Activated naive CD8-positive, alpha-beta T cell treated with anti-CD3 and anti-CD28 coated beads, Interleukin-2, amount 50 U/mL, for 24 hours (primary cell): ENCODE measurements at places on chromosomes 4 and X.

- peak; percentile 14 for DNase-seq
These were observed 615 bp downstream of the NEXMIF start for GRCh38 chrX:74924449-74925224.

DNA sequence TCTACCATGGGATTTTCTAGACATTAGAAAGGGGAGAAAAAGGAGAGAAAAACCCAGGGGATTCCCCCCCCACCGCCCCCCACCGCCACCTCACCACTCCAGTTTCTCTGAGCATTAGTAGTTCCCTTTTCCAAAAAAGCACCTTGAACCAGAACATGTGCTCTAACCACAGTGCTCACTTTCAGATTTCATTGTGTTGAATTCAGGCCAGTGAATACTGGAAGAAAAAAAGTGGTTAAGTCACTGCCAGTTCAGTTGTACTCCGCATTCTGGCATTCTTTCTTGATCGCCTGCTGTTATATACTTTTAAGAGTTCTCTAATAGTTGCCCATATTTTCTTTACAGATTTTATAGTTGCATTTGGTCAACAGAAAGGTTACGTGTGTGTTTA lies 40.9 kb downstream of the JADE3 start:
- no peak for DNase-seq

GRCh38 chr4:6492861-6493657 lies 20.6 kb upstream of the PPP2R2C start:
- DNase-seq, result no peak

DNA sequence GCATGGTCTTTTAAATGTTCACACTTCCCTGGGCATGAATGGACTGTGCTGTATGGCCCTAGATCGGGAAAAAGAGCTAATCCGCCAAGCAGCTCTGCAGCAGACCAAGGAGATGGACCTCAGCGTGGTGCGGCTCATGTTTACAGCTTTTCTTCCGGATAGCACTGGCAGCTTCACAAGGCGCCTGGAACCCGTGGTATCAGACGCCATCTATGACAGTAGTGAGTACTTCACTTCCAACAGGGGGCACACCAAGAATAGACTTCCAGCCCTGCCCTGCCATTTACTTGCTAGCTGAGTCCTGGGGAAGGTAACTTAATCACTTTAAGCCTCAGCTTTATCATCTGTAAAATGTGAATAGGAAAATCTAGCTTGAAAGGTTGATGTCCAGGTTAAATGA lies 77.7 kb downstream of the NFKB1 start:
- no peak for DNase-seq

GRCh38 chrX:15465896-15466651 lies 27.1 kb downstream of the PIR start:
- DNase-seq, result peak; percentile 2

- DNase-seq, result no peak
These were observed 25.1 kb upstream of the HS6ST2 start for GRCh38 chrX:132983496-132983895.

- no peak for DNase-seq
These were observed 200.6 kb downstream of the MAPK10 start for GRCh38 chr4:86159216-86159615.

GRCh38 chr4:98275145-98275544 lies 14.0 kb downstream of the RAP1GDS1 start:
- no peak for DNase-seq

- DNase-seq, result no peak
These were observed 18.5 kb upstream of the CXCL3 start for GRCh38 chr4:74056858-74057562.

- no peak for DNase-seq
These were observed 160.4 kb downstream of the CPEB2 start for GRCh38 chr4:15162465-15163283.

- no peak for DNase-seq
These were observed 3.5 kb upstream of the CLCN3 start for GRCh38 chr4:169616846-169617245.

DNA sequence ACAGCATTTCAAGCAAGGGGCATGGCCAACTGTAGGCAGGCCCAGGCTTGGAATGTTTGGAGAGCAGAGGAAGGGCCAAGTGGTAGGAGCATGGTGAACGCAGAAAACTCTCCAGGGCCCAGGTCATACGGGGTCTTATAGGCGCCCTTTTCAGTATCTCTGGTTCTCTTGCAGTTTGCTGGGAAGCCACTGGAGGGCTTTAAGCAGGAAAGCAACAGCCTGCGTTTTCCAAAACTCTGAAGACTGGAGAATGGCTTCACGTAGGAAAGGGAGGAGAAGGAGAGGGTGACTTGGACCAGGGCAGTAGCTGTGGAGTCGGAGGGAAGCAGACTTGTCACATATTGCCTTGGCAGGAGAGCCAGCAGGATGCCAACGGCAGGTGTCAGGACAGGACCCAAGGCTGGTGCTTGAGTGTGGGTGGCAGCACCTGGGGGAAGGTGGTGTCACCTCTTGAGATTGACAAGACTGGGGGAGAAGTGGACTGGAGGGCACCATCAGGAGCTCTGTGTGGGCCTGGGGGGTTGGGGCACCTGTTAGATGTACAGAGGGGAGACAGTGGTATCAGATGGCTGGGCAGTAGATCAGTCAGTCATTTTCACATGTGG lies 21.9 kb downstream of the TKTL1 start:
- no peak for DNase-seq

GRCh38 chr4:40365766-40366165 lies 30.6 kb downstream of the CHRNA9 start:
- DNase-seq, result no peak

DNA sequence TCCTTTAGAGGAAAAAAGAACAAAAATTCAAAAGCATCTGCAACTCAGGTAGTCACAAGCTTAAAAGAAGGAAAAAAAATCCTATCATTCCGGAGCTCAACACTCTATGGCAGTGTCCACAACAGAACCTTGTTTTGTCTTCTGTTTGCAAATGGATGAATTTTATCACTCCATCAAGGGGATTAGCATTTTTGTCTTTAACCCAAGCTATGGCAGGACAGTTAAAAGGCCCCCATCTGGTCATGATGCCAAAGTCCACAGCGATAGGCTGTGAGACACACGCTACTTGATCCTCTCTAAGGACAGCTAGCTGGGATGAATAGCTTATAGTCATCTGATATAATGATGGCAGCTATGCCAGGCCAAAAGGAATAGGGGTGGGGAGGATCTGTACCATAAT lies 16.6 kb downstream of the AMER1 start:
- DNase-seq, result no peak

- DNase-seq, result no peak
These were observed 15.3 kb downstream of the COQ2 start for GRCh38 chr4:83269256-83269655.

DNA sequence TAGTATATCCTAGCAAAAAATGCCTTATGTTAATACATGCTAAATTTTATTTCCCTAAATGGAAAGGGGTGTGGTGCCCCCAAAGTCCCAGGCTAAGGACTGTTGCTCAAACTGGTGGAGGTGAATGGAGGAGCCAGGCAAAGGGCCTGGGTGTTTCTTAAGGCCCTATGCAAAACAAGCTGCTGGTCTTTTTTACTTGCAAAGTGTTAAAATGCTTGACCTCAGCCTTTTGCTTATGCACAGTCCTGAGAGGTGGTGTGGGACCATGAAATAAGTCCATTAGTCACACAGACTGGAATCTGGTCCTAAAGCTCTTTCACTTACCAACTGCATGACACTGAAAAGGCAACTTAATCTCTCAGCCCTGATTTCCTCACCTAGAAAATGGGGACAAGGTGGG lies 223.5 kb upstream of the MBNL3 start:
- DNase-seq, result no peak

DNA sequence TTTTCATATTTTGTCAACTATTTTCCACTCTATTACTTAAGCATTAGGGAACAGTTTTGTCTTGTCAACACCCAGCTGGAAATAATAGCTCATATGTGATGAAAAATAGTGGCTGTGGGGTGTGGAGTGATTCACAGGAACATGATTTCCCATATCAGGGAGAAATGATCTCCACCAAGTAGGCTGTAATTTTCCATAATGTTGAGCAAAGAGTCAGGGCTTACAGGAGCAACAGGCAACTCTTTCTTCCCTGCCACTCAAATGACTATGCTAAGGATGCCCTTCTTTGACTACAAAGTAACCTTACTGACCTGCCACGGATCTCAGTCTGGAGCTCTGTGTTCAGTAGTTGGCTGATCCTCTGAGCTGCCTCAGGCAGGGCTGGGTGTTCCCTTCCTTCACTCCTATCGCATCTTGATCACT lies 90.0 kb upstream of the GATB start:
- no peak for DNase-seq

DNA sequence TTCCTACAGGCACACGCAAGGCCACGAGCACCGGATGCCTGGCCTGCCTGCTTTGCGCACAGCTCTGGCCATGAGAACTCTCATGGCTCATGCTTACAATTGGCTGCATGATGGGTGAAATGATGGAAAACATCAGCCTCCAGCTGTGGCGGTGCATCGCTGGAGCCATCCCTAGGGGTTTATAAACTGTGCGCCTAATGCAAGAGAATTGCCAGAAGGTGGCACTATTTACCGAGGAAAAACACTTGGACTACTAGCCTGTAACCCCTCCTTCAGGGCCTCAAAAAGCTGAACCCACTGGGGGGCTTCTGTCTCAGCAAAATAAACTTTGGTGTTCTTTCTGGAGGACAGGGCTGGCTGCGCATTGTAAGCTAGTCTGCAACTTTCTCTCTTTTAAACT lies 51.9 kb downstream of the PHKA2 start:
- DNase-seq, result no peak

GRCh38 chr4:158934996-158935669 lies 166.3 kb downstream of the FNIP2 start:
- no peak for DNase-seq

- no peak for DNase-seq
These were observed 3.9 kb downstream of the MSMO1 start for GRCh38 chr4:165331359-165331758.

DNA sequence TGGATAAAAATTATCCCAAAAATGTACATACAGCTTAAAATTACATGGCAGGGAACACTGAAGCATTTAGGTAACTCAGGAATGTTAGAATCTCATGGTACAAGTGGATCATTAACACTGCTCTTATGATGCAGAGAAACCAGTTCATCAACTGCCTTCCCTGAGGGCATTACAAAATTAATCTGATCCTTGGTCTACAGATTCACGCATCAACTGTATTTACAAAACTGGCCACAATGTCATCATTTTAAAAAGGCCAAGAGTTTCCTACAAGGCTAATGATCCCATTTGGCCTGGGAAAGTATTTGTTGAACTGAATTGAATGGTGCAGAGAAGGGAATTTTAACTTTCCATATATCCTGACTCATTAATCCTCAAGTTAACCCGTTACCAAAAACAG lies 84.6 kb downstream of the TSPAN5 start:
- no peak for DNase-seq

- DNase-seq, result no peak
These were observed 354.9 kb downstream of the DHRSX start for GRCh38 chrX:2145692-2146367.

DNA sequence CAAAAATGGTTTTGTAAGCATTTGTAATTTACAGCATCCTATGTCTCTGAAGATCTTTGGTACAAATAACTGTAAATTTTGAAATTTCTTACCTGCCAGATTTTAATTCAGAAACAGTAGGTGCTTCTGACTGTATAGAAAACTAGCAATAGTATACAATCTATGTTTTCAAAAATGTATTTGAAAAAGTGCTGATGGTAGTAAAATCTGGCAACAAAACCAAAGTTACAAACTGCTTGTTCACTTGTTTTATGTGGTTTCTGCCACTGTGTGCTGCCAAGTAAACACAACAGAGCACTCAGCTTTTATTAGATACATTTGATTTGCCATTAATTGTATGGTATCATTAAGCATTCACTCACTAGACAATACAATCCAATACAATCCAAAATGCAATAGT lies 206.1 kb downstream of the CPE start:
- DNase-seq, result no peak

GRCh38 chr4:30776451-30776850 lies 56.3 kb downstream of the PCDH7 start:
- DNase-seq, result no peak

DNA sequence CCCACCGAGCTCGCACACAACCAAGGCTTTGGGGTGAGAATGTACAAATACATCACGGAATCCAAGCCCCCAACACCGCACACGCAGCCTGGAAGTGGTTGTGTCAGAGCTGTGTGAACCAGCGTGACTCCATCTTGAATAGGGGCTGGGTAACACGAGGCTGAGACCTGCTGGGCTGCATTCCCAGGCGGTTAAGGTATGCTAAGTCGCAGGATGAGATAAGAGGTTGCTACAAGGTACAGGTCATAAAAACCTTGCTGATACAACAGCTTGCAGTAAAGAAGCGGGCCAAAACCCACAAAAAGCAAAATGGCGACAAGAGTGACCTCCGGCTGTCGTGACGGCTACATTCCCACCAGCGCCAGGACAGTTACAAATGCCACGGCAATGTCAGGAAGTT lies 258.4 kb downstream of the DHRSX start:
- no peak for DNase-seq

DNA sequence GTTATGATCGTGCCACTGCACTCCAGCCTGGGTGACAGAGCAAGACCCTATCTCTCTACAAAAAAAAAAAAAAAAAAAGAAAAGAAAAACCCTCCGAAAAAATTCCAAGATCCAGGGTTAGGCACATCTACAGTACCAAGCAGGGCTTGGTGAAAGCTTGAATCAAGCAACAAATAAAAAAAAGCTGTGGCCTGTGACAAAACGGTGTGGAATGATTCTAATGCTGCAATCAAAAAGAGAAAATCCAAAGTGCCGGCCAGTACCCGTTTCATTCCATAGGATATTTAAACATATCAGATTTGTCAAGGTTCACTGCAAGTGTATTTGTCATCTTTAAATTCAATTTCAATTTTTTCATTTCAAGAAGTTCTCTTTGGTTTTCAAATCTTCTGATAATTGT lies 20.5 kb downstream of the RWDD4 start:
- DNase-seq, result no peak

- DNase-seq, result no peak
These were observed 125.6 kb upstream of the PAQR3 start for GRCh38 chr4:79064806-79065205.

DNA sequence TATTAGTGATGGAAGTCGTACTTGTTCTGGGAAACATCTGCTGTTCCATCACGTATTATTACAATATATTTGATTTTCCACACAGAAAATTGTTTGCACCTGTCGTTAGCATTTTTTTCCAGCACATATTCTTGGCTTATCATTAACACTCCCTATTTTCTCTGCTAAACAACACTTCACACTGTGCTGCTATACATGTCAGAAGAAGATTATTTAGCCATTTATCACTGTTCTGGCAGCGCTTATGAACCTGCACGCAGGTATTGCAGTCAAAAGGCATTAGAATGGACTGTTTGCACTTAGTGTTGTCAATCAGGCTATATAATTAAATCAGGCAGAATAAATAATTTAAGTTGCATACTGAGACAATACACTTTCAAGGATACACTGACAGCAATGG lies 218.6 kb downstream of the CHM start:
- DNase-seq, result no peak

- no peak for DNase-seq
These were observed 6.8 kb upstream of the SETD7 start for GRCh38 chr4:139562839-139563238.

DNA sequence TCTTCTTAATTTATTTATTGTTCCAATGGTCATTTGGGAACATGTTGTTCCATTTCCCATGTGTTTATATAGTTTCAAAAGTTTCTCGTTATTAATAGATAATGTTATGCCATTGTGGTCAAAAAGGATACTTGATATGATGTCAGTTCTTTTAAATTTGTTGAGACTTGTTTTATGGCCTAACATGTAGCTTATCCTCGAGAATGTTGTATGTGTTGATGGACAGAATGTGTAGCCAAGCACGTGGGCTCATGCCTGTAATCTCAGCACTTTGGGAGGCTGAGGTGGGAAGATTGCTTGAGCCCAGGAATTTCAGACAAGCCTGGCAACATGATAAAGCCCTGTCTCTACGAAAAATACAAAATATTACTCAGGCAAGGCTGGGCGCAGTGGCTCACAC lies 168.5 kb upstream of the USP38 start:
- DNase-seq, result no peak
